Progenitor cell of endocrine pancreas (in vitro differentiated cells): ENCODE measurements at places on chromosomes 2 and 18.

DNA sequence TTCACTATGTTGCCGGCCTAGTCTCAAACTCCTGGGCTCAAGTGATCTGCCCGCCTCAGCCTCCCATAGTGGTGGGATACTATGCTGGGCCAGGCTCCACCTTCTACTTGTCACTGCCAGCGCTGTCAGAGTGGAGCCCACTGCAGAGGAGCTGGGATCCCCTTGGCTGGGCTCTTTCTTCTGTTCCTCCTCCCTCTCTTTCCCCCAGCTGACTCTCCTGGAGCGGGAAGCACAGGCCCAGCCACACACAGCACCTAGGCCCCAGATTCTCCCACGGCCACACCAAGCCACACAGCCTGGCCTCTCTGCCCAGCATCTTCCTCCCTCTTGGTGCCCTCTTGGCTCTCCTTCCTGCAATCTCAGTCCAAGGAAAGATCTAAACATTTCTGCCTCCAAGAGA is 3.7 kb upstream of the GAREM2 start:
- no peak for DNase-seq

GRCh38 chr2:217993817-217994463 is 8.9 kb downstream of the TNS1 start:
- DNase-seq: peak; percentile 67

GRCh38 chr2:127593228-127594115 is 52.5 kb upstream of the GPR17 start:
- no peak for DNase-seq

- no peak for DNase-seq
Measured at GRCh38 chr18:55998801-55999385, 410.9 kb upstream of the TCF4 start.

DNA sequence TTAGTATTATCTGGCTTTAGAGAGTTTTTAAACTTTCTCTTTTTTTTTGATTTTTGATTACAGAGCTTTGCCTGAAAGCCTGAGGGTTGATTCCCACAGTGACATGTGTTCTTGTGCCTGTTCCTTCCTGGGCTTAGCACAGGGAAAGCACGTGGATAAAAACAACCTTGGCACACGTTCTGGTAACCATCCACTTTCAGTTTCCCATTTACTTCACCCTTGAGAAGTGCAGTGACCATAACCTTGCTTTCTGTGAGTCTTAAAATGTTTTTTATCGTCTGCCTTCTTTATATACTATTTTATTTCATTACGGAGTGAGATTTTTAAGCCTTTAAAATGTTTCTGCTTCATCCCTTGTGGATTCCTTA is 11.5 kb downstream of the CD226 start:
- no peak for DNase-seq

GRCh38 chr18:564708-565561 is 15.2 kb upstream of the CETN1 start:
- no peak for DNase-seq

- no peak for DNase-seq
Measured at GRCh38 chr2:23698721-23699579, 228.0 kb downstream of the ATAD2B start.

- DNase-seq: no peak
Measured at GRCh38 chr2:165796129-165796528, 2.1 kb upstream of the GALNT3 start.

DNA sequence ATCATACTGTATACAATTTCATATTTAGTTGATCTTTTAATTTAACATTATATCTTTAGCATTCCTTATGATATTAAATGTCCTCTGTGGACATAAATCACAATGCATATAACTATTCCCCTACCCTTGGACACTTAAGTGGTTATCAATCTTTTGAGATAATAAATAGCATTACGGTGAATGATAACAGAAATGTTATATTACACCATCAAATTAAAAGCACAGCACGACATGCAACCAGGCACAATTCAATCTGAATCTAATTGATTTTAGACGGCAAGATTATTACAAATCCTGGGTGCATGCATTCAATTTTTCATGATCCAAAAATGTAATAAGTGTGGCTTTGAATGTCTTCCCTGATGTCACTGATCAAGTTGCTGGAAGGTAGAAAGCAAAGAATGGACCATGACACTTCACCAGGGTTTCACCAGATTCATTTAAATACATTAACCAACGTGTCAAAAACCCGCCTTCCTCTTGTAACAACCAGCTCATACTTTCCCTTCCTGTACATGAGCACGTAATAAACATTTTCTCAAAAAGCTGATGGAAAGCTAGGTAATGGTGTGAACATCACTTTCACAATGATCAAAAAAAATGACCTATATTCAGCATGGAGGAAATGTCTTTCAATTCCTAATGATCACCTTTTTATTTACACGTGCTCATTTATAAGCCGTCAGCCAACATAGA is 513.7 kb upstream of the ID2 start:
- DNase-seq: no peak

- no peak for DNase-seq
Measured at GRCh38 chr2:118807668-118808428, 39.6 kb downstream of the EN1 start.

GRCh38 chr2:56102866-56103265 is 80.9 kb upstream of the CCDC85A start:
- no peak for DNase-seq

DNA sequence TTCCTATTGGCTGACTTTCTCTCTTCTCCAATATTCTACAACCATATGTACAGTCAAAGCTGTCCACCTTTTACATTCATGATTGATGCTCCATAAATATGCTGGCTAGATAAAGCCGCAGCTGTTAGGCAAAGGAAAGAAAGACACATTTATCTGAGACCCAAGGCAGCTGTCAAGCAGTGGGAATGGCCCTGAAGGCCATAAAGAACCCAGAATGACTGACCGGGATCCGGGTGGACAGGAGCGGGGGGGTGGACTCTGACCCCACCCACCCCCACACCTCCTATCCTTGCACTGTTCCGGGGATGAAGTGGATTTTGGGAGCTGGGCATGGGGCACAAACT is 116.4 kb downstream of the RTP5 start:
- DNase-seq: no peak

GRCh38 chr2:164793529-164793928 is 48.1 kb downstream of the COBLL1 start:
- no peak for DNase-seq

DNA sequence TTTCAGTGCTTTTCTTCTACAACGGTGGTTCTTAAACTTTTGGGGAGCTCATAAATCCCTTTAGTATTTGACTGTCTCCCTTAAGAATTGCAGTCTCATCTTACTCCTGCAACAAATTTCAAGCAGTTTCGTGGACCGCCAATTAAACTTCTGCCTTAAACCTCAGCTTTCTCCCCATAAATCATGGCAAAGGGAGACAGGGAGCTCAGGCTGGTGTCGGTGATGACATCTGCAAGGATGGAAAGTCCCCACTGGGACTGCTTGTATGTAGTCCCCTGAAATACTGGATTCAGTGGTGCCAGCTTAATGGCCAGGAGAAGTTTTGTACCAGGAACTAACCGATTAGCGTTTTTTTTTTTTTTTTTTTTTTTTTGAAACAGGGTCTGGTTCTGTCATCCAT is 148.7 kb upstream of the ITGA6 start:
- DNase-seq: no peak

DNA sequence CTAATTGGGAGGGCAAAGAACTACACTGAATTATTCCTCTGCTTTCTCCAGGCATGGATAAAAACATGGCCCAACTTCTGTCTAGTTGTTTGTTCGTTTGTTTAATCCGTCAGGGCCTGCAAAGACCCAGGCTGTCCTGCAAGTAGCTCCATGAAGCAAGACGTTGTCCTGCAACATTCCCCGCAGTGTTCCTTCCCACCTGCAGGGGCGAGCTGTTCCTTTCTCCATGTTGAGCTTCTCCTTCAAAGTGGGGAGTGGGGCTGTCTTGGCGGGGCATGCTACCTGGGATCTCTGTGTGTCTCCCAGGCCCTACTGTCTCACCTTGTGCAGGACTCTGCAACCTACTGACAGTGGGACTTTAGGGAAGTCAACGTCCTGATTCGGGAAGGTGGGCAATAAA is 264.0 kb upstream of the SMIM21 start:
- no peak for DNase-seq

DNA sequence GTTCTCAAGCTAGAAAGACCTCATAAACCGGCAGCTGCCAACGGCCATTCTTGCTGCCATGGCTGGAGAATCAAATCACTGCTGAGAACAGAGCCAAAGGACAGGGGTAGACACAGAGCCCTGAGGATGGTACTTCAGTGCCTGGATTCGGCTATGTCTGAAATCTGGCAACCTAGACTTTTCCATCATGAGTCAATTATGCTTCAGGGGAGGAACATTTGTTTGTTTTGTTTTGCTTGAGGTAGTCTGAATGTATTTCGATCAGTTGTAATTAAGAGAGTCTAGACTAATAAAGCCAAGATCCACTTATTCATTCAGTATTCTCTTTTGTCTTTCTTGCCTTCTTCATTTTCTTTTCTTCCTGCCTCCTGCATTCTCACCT is 122.8 kb upstream of the SH3BP4 start:
- no peak for DNase-seq

DNA sequence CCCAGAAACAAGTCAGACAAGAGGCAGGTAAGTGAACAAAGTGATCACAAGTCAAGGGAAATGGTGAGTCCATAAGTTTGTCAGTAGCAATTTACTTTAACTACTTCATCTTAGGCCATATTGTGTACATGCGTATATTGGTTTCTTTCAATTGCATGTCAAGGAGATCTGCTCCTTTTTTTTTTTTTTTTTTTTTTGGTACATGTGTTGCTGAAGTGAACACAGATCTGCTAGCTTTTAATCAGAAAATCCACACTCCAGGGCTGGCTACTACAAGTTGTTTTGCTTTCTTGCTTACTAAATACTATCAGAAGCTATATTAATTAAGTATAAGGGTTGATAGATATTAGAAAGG is 985.1 kb downstream of the TSN start:
- no peak for DNase-seq
